ENCODE measurements at places on chromosomes 1 and 21.

DNA sequence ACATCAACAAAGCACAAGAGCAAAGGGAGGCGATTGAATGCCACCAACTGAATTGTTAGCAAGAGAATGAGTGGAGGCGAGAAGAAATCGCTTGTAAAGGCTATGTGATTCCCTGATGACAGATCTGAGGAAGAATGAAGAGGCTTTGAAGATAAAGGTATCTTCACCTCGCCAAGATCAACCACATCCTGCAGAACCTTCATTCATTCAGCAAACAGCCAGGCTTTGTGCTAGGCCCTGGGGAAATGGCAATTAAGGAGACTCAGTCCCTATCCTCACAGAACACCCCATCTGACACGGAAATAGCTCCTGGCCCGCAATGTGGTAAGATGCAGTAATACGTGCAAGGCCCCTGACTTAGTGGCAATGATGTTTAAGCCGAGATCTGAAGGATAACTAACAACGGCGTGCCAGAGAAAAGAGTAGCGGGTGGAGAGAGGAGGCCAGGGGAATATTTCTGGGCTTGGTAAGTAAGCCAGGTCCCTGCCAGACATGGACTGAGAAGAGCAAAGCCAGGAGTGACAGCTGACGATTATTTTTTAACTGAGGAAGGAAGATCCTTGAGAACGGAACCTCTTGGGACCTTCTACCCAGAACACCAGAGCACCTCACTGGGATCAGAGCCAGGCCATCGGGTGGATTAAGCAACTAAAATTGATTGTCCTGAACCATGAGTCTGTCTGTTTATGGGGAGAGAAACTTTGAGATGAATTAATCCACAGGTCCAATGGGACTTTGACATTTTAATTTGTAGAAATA lies 4.6 kb upstream of the VSIG8 start:
- DNase-seq: no peak

- peak; percentile 57 for DNase-seq
Observed at GRCh38 chr1:161200992-161201835, 953 bp upstream of the NDUFS2 start.

- DNase-seq: no peak
Observed at GRCh38 chr1:153342178-153342577, 6.5 kb downstream of the PGLYRP4 start.

DNA sequence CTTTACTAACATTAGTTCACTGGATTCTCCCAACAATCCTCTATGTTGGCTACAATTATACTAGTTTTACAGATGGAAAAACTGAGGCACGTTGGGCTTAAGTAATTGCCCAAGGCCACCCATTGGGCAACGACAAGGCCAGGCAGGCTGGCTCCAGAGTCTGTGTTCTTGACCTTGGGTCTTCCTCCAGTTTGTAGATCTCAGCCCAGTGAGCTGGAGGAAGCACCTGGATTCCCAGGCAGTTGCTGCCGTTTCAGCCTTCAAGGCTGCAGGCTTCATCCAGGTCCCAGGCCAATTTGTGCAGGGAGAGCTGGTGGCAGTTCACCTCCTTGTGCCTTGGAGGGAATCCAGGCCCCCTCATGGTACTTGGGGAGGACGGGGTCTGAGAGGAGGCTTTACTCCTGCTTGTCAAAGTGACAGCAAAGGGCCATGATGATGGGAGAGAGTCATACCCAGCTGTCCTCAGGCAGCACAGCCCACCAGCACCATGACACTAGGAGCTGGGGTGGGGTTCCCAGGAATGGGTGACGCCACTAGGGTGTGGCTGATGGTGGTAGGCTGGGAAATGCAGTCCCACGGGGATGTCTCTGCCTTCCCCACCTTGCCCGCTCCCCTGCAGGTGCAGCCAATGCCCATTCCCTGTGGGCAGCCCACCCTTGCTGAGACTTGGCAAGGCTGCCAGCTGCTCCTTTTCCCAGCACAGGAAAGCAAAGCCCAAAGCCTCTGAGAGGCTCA lies 27.1 kb downstream of the PKP1 start:
- DNase-seq: no peak

- no peak for DNase-seq
Observed at GRCh38 chr1:50126927-50127715, 18.4 kb downstream of the ELAVL4 start.

DNA sequence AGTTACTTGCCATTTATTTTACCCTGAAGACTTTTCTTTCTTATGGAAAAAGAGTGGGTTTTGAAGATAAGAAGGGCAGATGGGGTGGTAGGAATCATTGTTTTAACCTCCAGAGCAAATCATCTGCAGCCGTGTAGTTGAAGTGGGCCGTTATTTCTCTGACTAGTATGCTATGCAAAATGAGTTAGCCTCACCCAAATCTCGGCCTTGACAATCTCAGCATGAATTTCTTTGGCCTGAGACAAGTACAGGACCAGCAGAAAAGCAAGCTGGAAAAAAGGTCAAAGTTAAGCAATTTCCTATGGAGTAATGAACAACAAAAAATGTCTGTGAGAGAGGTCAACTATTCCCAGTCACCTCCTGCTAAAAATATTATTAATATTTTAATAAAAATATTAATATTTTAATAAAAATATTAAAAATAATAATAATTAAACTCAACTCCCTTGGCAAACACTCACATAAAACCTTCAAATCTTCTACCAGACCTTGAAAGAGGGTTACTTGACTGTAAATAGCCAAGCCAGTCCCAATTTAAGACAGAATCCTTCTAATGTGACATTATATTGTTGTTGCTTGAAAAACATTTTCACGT lies 6.8 kb upstream of the TEKT2 start:
- DNase-seq: no peak

GRCh38 chr21:38768471-38769063 lies 37.2 kb upstream of the ETS2 start:
- DNase-seq: no peak

GRCh38 chr1:154999571-155000410 lies 2.8 kb upstream of the ZBTB7B start:
- no peak for DNase-seq

GRCh38 chr21:37878946-37879660 lies 37.2 kb downstream of the KCNJ6 start:
- DNase-seq: no peak

- no peak for DNase-seq
Observed at GRCh38 chr1:7334475-7335035, 436.5 kb upstream of the VAMP3 start.

DNA sequence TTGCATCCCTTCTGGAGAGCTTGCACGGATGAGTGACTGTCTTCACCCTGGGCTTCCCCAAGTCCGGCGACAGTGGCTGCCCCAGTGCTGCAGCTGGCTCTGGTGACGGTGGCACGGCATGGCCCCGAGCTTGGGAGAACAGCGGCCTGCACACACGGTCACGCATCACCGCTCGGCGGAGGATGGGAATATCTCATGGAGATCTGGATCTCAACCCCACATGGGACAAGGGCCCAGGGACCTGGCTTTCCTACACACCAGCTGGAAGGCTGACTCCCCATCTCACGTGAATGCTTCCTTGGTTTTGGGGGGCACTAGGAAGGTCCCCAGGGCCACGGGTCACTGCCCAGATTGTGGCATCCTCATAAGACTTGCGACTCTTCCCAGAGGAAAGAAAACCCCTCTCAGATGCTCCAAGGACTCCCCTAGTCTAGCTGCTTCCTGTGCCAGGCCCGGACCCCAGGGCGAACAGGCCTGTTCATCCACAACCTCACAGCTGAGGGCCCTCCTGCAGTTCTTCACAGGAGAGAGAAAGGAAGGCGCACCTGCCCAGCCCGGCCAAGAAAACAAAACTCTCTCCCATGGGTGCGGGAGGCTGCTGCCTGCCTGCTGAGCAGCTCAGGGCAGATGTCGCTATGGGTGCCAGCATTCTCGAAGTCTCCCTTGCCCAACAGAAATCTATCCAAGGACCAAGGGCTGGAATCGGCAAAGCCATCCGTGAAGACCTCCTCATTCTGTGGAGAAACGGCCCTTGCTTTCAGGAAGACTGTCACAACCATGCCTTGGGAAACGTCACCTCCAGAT lies 9.9 kb downstream of the CFAP410 start:
- DNase-seq: peak; percentile 20

DNA sequence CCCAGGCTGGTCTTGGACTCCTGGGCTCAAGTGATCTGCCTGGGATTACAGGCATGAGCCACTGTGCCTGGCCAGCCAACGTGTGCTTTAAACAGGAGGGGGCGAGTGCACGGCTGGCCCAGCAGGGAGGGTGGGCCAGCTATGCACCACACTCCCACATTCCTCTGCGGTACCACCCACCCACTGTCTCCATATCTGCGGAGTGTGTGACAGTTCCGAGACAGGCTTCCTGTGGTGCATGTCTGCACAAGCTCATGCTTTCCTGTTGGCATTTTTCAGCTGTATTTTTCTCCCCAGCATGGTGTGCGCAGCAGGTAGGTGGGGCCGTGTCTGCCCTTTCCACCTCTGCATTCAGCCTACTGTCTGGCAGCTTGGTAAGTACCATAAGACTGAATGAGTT lies 183.3 kb downstream of the AJAP1 start:
- no peak for DNase-seq

DNA sequence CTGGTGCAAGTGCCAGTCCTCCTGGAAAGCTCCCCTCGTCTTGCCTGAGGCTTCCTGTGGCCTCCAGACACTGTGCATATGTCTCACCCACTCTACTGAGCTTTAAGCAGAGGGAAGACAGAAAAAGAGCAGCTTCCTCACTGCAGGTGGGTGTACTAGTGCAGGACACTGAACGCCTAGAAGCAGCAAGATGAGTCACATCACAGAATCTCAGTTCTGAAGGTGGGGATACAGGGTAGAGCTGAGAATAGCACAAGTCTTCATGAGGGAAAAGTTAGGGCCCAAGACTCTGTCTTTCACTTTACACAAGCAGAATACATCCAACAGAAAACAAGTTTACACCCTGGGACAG lies 37.4 kb downstream of the PCAT6 start:
- DNase-seq: no peak

GRCh38 chr1:19057784-19058475 lies 101.5 kb upstream of the IFFO2 start:
- DNase-seq: no peak

GRCh38 chr21:46021978-46022544 lies 40.5 kb downstream of the COL6A1 start:
- no peak for DNase-seq

- DNase-seq: peak; percentile 94
Observed at GRCh38 chr1:228457396-228458176, 29.6 kb upstream of the RNF187 start.

DNA sequence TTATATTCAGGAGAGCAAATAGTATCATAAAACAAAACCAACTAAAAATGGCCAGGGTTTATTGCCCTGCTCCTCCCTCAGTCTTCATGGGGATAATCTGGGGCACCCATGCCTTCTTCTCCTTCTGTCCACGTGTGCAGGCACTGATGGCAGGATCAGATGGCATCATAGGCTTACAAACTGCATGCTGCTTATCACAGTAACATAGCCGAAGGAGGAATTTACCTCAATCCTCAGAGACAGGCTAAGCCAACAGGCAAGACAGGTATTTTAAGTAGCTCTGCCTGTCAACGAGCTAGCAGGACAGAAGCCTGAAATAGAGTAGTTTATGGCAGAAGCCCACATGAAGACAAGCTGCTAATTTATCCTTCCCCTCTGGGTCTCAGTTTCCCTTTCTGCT lies 9.4 kb downstream of the LAMB3 start:
- no peak for DNase-seq

GRCh38 chr1:170095976-170096748 lies 21.7 kb upstream of the KIFAP3 start:
- no peak for DNase-seq

DNA sequence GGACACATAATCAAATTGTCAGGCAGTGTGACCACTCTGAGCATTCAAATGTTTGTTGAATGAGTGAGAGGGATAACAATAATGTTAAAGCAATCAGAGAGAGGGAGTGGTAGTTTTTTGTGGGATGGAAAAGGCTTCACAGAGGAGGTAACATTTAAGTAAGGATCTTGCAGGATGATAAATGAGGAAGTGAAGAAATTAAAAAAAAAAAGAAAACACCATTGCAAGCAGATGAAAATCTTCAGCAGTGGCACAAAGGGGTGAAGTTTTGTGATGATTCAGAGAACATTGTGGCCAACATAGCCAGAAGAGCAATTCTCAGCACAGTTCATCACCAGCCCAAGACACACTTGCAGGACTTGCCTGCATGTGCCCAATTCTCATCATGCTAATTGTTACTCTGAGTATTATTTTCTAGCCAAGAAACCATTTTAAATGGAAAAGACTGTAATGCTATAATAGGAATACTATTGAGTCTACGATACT lies 35.0 kb downstream of the OVGP1 start:
- no peak for DNase-seq

DNA sequence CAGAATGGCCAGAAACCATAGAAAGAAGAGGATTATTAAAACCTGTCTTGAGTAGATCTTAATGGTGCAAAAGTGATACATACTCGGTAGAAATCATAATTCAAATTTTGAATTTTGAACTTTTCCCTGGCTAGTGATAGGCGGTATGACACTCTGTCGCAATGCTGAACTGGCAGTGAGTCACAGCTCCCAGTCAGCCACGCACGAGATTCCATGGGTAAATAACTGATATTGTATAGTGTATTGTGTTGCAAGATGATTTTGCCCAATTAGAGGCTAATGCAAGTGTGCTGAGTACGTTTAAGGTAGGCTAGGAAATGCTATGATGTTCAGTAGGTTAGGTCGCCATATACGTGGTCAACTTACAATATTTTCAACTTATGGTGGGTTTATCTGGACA lies 207.0 kb downstream of the SIPA1L2 start:
- no peak for DNase-seq

GRCh38 chr1:203378556-203379245 lies 27.8 kb upstream of the FMOD start:
- DNase-seq: no peak

DNA sequence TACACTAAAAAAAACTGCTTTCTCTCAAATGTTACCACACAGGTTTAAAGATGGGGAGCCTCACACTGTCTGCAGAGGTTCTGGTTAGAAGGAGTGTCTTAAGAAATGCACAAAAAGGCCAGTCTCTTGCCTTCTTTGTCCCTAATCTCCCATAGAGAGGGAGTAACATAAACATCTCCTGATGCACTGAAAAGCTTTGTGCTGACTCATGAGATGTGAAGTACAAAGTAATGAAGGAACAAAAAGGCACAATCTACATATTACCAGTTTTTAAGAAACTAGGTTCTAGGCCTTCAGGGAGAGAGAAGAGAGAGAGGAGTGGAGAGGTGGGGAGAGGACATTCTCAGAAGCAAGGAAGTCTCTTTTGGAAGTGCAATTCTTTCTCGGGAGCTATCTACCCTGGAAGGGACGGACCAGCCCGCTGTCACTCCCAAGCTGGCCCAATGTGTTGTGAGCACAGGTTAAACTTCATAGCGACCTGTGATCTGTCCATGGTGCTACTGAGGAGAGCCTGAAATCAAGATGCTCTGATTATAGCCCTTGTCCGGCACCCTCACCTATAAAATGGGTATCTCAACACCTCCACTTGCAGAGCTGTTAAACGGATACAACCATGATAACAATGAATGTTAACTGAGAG lies 458.1 kb downstream of the DISC1 start:
- no peak for DNase-seq

- DNase-seq: no peak
Observed at GRCh38 chr21:21196087-21196486, 197.9 kb downstream of the NCAM2 start.

- no peak for DNase-seq
Observed at GRCh38 chr1:156060937-156061636, at the start of gene RAB25. Gene RAB25 (plus strand): TSS chr1:156061160. CDS start chr1:156061401, 241 bp downstream.

- no peak for DNase-seq
Observed at GRCh38 chr1:33143698-33144097, 38.1 kb downstream of the TRIM62 start.

GRCh38 chr1:180241716-180242544 lies 11.9 kb downstream of the LHX4 start:
- DNase-seq: no peak

Measured in midbrain (tissue), 1 donor.